Stimulated activated CD8-positive, alpha-beta memory T cell treated with anti-CD3 and anti-CD28 coated beads, Interleukin-4, amount 100 ng/mL, for 1 hour (primary cell): ENCODE measurements at places on chromosomes 7 and 10.

DNA sequence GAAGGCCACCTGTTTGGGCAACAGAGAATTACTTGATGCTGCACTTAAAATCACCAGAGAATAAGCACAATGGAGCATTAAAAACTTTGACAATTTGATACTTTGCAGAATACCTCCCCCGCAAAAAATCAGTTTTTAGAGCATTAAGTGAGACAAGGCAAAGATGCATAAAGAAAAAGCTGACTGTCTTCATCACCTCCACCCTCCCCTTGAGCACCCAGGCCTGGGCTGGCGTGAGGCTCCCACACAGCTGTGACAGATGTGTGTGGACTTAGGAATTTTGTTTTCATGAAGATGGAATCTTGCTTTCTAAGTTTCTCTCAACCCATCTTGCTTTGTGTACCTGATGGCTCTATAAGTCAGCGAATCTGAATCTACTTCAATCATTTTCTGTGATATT, 242.2 kb downstream of the EMX2 start:
- no peak for DNase-seq

DNA sequence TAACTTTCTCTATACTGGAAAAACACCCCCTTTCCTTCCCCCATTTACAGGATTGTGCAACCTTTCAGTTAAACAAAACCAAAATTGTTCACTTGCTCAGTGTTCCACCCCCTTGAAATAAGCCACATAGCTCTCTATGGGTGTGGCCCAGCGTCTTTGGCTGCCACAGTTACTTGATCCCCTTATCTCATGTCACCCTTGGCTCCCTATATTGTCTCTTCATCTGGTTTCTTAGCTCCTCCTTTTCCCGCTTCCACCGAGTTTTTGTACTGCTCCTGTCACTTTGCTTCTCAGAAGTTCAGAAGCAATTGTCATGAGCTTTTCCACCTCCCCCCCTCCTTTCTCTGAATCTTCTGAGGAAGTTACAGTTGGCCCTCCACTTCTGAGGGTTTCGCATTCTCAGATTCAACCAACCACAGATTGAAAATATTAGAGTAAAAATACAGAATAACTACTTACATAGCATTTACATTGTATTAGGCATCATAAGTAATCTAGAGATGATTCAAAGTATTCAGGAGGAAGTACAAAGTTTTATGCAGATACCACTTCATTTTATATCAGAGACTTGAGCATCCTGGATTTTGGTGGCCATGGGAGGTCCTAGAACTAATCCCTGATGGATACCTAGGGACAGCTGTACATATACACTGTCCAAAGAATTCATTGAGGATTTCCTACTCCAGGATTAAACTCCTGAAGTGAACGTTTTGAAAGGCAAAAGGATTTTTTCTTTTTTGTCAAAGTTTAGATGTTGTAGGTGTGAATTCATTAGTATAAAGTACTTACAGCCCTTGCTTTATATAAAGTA, 60.4 kb downstream of the ADD3 start:
- no peak for DNase-seq

DNA sequence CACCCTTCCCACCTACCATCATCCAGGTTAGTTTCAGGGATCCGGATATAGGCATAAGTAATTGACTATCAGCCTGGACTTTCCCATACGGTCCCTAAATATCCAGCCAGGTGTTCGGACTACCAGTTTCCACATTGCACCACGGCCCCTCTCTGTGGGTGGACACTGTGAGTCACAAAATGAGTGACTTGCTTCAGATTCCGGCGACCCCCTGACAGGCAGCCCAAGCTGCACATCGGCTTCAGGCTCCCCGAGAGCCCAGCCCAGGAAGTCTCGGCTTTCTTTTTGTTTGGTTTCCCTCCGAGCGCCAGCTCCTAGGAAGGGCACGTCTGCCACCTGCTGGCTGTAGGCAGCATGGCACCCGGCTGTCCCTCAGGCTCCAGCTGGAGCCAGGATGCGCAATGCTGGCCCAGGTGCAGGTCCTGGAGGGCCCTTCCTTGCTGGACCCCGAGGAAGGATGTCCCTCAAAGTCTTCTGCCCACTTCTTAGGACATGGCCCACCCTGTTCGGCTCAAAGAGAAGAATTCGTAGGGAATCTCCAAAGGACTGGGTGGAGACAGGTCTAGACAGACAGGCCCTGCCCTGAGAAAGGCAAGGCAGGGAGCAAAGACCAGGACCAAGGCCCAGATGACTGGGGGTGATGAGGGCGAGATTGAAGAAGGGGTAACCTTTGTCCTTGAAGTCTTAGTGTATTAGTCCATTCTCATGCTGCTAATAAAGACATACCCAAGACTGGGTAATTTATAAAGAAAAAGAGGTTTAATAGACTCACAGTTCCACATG, 10.6 kb downstream of the HABP2 start:
- DNase-seq = peak; percentile 8

DNA sequence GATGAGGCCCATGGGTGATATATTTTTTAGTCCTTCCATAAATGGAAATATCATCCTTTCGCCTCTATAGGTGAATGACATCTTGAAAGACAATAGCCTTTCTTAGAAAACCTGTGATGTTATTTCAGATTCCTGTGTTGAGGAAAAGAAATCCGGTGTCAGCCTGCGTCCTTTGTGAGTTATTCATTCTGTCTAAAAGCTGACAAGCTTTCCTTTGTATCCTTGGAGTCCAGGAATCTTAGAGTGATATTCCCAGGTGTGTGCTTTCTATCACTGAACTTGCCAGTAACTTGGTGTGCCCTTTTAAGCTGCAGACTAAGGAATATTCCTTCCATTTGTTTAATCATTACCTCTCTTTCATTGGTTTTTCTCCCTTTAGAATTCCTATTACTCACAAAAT, 41.0 kb downstream of the EVX1 start:
- no peak for DNase-seq

DNA sequence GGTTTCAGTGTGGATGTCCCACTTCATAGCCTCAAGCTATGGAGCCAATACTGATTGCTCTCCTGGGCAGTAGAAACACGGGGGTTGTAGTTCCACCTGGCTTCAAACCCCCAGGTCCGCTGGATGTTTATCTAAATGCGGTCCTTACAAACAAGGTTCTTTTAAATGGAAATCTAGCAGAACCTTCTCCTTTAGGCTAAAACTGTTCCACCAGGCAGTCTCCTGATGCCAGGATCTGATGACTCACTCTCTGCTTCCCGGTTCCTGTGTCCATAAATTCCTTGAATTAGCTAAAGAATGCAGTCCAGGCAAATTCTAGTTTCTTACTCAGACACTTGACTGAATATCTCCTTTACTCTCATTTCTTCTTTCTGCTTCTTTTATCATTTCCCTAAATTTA, 108.4 kb upstream of the FAM3C start:
- no peak for DNase-seq
